ENCODE measurements at places on chromosomes 3 and 15. TPM values are rescaled to one million over a fixed set of nuclear protein-coding genes. Genes with fewer than 3 reads are reported as not detected.

GRCh38 chr3:196378146-196378841 lies 40.1 kb upstream of the TM4SF19 start:
- H3K36me3 ChIP-seq: no peaks in the 10 kb centered on the region
- H3K27me3 ChIP-seq: no peaks in the 10 kb centered on the region
- no peak for DNase-seq
- H3K27ac ChIP-seq: no peak overlapping the region
- H3K4me3 ChIP-seq: no peak overlapping the region

LSMEM2 gene
- 0.22 TPM for total RNA-seq

DNA sequence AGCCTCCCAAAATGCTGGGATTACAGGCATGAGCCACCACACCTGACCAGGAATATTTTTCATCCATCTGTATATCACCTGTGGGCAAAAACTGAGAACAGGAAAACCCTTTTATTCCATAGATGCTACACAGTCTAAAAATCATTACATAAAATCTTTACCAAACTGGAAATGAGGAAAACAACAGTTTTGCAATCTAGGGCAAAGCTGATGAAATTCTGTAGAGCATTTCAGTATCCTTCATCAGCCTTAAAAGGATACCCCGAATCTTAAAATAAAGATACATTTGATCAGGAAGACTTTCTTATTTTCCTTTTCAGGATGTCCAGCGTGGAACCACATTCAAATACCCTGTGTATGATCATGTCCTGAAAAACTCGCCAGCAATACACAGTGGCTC lies 7.1 kb downstream of the SIAH2 start:
- H3K27ac ChIP-seq: no peak overlapping the region
- H3K4me1 ChIP-seq: no peaks in the 10 kb centered on the region
- peaks cover 4% of the 10 kb centered on the region for H3K36me3 ChIP-seq
- DNase-seq: no peak

DNA sequence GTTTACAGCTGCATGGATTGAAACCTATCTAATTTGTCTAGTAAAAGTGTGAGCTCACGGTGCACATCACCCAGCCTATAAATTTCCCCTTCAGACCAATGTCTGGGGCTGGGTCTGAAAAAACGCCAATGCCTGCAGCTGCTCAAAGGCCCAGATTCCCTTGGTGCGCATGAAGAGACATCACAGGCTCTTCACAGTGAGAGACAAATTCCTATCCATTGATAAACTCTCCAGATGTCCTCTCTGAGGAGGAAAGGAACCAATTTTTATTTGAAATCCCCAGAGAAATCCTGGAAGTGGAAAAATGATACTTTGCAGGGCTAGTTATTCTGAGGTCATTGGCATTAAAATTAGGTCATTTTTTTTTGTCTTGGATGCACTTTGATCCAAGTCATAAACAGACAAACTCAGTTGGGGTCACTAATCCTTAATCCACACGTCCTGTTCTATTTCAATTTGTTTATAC lies 360.5 kb downstream of the EPHA3 start:
- H3K4me1 ChIP-seq: no peaks in the 10 kb centered on the region
- H3K4me3 ChIP-seq: no peak overlapping the region
- no peaks in the 10 kb centered on the region for H3K27me3 ChIP-seq
- H3K27ac ChIP-seq: no peak overlapping the region

DNA sequence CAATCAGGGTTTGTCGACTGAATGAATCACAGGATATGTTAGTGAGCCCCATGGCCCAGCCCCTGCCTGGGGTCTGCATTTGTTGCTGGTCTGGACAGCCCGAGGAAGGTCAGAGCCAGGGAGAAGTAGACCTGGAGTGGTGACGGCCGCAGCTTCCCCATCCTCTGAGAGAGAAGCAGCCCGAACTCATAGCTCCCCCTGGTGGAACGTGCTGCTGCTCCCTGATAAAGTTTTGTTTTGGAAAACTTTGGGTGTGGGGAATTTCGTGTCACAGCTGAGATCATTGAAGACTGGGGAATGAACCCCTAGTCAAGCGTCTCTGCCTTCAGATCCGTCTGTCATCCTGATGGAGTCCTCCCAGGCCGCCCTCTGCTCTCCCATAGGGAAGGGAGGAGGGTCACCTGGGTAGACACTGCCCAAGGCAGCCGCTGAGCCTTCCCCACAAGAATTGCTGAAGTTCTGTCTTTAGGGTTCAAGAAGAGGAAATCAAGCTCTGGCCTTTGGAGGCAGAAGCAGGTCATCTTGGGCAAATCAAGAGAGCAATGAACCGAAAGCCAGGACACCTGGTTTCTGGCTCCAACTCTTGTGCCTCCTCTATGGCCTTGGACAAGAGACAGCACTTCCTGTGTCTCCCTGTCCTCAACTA lies 60.5 kb downstream of the GLDN start:
- H3K4me3 ChIP-seq: no peak overlapping the region
- no peak for DNase-seq
- no peak overlapping the region for H3K27ac ChIP-seq
- H3K36me3 ChIP-seq: no peaks in the 10 kb centered on the region
- H3K4me1 ChIP-seq: no peaks in the 10 kb centered on the region

PIGBOS1 gene
- 15.9 TPM for total RNA-seq

All from kidney (tissue), 22 donors.